ENCODE measurements at places on chromosomes 3 and 15.

GRCh38 chr3:124966521-124967445 lies 32.2 kb upstream of the MUC13 start:
- no peak for DNase-seq

GRCh38 chr15:57012556-57012955 lies 94.1 kb downstream of the TCF12 start:
- DNase-seq: no peak

- no peak for DNase-seq
These were observed 28.3 kb upstream of the GALNT15 start for GRCh38 chr3:16146015-16146730.

DNA sequence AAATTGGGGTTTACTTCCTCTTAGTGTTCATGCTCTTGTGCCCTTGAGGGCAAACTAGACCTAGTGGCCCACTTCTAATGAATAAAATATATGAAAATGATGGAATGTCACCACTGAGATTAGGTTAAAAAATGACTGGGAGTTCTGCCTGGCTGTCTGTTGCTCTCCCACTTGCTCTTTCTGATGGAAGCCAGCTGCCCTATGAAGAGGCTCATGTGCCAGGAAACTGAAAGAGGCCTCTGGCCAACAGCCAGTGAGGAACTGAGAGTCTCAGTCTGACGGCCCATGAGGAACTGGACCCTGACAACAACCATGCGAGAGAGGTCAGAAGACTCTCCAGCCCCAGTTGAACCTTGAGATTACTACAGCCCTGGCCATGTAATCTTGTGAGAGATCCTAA lies 107.1 kb upstream of the FHIT start:
- DNase-seq: peak; percentile 39

DNA sequence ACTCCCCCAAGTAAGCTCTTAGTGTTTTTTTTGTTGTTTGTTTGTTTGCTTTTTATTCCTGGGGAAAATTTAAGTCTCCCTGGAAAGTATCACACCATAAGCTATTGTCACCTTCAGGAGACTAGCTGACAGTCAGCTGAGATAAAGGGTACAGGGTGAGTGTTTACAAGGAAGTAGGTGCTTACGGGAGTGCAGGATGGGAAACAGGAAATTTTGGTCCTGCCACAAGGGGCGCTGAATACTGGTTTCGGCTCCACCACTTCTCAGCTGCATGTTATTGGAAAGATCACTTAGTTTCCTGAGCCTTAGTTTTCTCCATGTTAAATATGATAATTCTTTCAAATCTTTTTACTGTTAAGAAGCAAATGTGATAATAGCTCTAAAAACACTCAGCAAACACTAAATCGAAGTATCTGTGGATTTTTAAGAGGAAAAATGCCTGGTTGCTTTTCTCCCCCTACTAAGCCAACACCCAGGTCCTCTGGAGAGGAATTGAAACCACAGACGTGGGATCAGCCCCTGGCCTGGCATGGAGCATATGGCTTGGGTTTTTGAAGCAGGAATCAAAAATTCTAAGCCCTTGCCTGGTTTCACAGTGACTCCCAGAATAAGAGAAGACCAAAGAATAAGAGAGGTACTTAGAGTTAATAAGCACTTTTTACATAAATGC lies 90.7 kb downstream of the SCN11A start:
- no peak for DNase-seq

DNA sequence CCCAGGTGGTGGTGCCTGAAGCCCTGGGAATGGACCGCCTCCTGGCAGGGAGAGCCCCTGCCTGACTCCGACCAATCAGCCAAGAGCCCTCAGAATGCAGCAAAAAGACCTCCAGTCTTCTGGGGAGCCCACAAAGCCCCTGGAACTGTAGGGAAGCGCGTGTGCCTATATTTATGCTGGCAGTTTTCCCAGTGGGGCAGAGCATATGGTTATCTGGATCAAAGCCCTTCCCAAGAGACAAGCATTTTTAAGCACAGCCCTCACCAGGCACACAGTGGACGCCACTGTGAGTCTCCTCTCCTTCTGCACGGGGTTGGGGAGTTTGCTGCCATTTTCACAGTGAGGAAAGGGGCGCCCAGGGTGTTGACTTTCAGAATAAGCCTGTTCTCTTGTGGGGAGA lies 80.9 kb upstream of the RPL32 start:
- DNase-seq: no peak

GRCh38 chr3:140145528-140145927 lies 210.5 kb downstream of the CLSTN2 start:
- no peak for DNase-seq

- DNase-seq: no peak
These were observed 114.5 kb upstream of the PHLDB2 start for GRCh38 chr3:111744611-111745010.

DNA sequence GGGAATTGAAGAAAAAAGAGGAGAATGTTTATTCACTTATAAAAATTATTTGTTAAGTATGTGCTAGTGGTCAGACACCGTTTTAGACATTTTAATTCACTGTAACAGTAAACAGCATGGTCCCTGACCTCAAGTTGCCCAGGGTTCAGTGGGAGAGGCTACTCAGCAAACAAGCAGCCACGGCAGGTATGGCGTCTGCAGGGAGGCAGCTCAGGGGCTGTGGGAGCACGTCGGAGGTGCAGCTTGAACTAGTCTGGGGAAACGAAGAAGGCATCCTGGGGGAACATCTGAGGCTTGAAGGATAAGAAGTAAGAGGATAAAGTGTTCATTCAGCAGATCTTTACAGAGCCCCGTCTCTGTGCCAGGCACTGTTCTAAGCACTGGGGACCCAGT lies 66.0 kb downstream of the CRTC3 start:
- no peak for DNase-seq

- DNase-seq: peak; percentile 62
These were observed 124.3 kb downstream of the CHSY1 start for GRCh38 chr15:101127506-101128076.
